ENCODE measurements at places on chromosomes 1 and 21.

- DNase-seq, result no peak
Observed at GRCh38 chr1:46137916-46138315, 5.5 kb upstream of the PIK3R3 start.

DNA sequence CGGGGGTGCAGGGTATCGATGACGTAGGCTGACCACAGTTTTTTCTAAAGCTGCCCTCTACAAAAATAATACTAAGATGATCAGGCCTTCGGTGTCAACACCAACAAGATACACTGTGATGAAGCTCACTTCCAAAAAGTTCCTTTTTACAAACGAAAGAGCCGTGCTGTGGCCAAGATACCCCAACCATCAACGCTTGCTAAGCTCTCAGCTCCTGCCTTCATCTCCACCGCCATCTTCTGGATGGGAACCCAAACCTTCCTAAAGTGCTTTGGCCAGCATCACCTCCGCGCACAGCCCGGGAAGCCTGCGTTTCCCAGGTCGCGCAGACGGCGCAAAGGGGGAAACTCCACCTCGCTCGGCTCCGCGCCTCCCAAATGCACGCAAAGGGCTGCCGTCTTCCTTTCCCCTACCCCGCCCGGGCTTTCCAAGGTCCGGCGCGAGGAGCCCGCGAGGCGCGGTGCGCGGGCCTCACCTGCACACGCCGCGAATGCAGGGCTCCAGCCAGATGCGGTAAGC lies 541 bp downstream of the USP48 start:
- peak; percentile 2 for DNase-seq

GRCh38 chr1:44408212-44408582 lies 3.1 kb downstream of the RNF220 start:
- DNase-seq, result no peak

- no peak for DNase-seq
Observed at GRCh38 chr21:38807986-38808385, 2.3 kb downstream of the ETS2 start.

- DNase-seq, result no peak
Observed at GRCh38 chr1:51961231-51961630, 29.3 kb downstream of the RAB3B start.

- no peak for DNase-seq
Observed at GRCh38 chr1:40595623-40596022, 64.2 kb downstream of the ZNF684 start.

- DNase-seq, result no peak
Observed at GRCh38 chr1:224774378-224774777, 155.1 kb upstream of the DNAH14 start.

DNA sequence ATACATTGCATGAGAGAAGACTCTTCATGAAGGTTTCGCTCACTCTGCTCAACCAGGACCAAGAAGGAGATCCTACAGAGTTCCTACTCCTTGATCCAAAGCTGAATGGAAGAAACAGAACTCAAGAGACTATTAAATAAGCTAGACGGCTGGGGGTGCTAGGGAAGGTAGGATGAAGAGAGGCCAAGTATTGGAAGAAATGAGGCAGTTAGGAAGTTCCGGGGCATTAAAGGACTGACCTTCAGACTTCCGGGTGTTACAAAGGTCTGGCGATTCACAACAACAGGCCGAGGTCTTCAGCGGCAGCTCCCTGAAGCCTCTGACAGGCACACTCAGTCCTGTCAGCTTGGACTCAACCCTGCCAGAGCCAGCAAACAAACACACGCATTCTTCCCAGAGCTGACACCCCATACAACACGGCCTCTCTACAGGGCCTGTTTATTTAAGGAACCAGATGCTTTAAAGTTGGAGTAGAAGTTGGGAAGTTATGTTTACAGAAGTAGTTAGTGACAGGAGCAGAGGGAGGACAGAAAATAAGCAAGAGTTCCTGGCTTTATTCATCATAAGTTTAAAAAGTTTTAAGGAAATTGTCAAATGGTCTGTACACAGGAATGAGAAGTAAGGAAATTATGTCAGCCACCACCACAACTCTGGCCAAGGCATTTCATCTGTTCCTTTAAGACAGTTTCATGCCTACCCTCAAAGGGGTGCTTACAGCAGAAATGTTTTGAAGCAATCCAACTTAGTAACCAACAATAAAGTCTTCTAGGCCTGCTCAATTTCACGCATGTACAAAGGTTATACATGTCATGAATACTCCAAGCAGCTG lies 4.7 kb downstream of the SORT1 start:
- DNase-seq, result no peak

DNA sequence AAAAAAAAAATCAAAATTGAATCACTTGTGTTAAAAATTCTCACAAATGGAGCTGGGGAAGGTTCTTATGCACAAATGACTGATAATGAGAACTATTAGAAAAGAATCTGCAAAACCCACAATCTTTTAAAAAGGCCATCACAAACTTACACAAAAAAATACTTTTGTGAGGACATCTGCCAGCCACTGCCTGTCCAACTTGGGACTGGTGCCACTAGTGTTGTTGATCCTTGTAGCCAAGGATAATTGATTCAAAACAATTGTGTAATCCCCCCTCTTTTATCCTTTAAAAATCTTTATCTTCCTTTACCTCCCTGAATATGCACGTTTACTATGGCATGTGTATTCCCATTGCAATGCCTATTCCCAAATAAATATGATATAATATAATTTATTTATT lies 39.2 kb upstream of the THEM4 start:
- DNase-seq, result no peak

GRCh38 chr1:29634746-29635335 lies 398.5 kb downstream of the PTPRU start:
- no peak for DNase-seq

GRCh38 chr1:167161242-167161641 lies 59.4 kb upstream of the POU2F1 start:
- no peak for DNase-seq

DNA sequence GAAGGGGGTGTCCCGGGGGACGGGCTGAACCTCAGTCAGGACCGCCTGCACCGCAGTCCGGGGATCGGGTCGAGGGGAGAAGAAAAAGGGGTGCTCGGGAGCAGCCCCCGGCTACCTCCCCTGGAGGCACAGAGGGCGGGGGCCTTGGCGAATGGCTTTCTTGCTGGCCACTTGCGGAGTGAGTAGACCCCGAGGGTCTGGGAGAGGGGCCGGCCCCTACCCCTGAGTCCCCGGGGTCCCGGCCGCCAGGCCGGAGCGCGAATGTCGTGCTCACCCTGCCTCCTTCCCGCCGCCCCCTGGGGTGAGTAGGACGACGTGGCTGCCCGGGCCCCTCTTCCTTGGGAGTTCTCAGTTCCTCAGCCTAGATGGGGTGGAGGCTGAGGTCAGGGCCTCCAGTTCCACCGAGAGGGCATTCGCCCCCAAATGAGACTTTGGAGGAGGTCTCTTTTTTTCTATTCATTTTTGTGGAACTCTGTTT lies 113.0 kb downstream of the OSBPL9 start:
- no peak for DNase-seq

GRCh38 chr21:26490771-26491170 lies 82.3 kb downstream of the CYYR1 start:
- DNase-seq, result no peak

DNA sequence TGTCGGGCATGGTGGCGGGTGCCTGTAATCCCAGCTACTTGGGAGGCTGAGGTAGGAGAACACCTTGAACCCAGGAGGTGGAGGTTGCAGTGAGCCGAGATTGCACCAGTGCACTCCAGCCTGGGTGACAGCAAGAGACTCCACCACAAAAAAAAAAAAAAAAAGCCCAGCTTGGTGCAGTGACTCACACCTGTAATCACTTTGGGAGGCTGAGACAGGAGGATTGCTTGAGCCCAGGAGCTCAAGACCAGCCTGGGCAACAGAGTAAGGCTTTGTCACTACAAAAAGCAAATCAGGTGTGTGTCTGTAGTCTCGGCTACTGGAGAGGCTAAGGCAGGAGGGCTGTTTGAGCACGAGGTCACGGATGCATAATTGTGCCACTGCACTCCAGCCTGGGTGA lies 5.0 kb upstream of the H6PD start:
- DNase-seq, result no peak

All from cerebellar nuclear complex (tissue), 1 donor.